ENCODE measurements at places on chromosomes 11 and 22.

GRCh38 chr11:68358416-68358815, 46.0 kb downstream of the LRP5 start:
- no peak for DNase-seq

DNA sequence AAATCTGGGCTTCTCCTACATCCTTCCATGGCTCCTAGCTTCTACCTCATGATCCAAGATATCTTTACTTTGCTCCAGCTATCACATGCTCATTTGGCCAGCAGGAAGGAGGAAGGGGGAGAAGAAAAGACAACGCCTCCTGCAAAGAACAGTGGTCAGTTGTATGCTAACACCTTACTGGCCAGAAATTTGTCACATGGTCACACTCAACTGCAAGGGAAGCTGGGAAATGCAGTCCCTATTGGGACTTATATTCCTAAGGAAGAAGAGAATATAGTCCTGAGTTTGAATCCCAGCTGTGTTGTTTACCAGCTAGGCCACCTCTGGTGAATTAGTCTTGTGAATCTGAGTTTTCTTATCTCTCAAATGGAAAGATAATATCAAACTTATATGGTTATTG, 272.0 kb downstream of the BLID start:
- DNase-seq = no peak

DNA sequence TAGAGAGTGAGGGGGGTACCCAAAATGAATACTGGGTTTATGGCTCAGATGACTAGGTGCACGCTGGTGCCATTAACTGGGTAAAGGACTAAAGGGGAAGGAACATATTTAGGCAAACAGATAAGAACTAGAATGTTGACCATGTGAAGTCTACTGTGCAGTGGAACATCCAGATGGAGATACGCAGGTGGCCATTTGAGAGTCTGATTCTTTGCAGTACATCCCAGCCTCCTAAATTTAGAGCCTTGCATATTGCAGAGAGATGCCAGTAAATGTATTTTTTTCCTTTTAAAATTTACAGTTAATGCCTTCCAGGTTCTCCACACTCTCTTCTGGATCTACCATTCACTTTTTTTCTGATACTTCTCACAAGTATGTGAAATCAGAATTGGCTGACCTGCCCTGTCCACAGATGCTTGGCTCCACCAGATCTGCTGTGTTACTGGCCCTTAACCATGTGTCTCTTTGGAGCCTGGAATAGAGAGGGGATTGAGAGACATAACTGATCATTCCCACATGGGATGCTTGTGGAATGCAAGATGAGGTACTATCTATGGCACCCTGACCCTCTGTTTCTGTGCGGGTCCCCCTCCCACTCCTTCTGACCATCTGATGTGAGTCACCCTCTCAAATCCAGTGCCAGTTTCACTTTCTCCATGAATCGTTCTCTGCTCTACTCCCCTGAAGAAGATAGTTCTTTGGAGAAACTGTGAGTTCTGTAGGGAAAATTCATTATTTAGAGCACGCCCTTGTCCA, 77.0 kb upstream of the NCAM1 start:
- DNase-seq = no peak

DNA sequence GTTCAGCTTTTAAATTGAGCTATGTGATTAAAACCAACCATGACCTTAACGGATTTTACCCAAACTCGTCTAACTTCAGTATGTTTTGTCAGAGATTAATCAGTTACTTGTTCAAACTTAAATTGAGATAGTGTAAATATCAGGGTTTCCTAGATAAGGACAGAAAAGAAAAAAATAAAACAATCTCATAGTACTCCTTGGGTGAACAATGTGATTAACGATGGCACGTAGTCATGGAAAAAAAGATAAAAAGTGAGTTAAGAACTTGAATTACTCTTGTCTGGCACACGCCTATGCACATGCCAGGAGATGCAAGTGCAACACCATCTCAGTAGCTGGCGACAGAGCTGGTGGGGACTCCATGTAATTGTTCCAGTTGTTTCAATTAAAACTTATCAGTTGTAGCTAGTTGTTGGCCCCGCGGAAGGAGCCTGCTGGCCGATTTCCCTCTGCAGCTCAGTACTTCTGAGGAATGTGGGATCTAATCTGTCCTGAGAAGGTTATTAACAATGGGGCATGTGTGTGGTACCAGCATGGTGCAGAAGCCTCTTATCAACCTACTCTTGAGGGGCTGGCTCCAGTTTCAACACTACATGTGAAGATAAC, 3.0 kb downstream of the RASSF10 start:
- DNase-seq = no peak

DNA sequence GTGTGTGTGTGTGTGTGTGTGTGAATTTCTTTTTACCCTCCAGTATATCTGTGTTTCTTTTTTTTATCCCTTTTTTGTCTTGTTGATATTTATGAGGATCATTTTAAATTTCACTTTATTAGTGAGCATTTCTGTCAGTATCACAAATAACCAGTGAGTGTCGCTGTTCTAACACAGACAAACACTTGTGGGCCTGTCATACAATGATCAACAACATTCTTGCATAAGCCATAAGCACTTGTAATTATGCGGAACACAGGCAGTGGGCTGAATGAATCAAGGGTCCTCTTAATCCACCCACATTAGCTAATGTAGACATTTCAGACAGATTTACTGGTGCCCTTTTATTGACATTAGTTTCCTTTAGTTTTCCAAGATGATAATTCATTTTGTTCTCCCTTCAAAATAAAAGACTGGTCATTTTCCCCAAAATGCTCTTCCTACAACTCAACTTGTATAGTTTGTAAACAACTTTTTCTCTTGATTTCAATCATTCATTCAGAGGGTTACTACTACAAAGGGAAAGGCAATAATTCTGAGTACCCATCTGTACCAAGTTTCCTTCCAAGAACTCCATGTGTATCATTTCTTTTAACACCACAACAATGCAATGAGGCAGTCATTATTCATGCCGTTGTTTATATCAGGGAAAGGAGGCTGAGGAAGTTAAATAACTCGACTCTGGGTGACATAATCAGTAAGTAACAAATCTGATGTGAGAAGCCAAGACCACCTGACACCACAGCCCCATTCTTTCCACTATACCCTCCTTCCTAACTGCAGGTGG, 34.5 kb upstream of the ANO3 start:
- no peak for DNase-seq

DNA sequence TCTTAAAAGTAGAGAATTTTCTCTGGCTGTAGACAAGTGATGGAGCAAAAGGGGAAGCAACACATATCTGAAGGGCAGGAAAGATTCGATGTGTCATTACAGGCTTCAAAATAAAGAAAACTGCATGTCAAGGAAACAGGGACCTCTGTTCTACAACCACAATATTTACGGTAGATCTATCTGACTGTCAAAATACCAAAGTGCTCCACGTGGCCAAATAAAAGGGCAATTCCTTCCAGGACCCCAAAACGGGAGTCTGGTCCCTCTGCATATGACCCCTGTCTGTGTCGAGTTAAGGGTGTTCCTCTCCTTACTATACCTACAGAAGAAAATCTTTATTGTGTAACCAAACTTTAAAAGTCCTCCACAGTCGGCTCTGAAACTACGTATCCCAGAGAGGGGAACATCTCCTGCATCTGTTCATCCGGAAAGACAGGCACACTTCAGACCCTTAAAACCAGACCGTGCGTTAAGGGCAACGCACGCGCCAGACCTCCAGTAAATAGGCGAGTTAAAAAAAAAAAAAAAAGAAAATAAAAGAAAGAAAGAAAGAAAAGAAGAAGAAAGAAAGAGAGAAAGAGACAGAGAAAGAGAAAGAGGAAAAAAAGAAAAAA, 756 bp downstream of the CLNS1A start:
- DNase-seq = no peak

GRCh38 chr11:68683536-68684384, 584 bp upstream of the GAL start:
- DNase-seq = no peak

- no peak for DNase-seq
These were observed 1.9 kb downstream of the TMEM134 start for GRCh38 chr11:67466962-67467771.

DNA sequence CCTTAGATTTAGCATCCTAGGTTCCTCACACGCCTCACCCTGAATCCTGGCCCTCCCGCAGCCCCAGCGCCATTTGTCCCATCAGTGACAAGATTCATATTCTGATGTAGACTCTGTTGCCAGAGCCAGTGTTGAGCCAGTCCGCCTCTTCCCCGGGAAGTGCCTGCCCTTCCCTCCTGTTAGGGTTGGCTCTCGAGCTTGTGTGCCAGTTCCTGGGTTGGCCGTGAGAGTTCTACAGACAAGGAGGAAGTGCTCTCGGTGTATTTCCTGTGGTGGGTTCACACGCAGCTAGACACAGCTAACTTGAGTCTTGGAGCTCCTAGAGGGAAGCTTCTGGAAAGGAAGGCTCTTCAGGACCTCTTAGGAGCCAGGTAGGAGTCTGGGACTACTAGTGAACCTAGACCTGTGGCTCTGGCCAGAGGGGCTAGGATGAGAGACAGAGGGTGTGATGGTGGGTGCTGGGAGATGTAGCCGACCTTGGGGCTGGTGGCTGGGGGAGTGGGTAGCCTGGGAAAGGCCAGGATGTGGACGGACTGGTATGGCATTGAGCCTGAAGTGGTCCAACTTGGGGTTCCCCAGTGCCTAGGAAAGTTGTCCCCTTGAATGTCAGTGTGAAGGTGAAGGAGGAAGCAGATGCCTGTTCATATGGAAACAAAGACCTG, at the start of gene IL18BP:
Gene IL18BP (plus strand): TSS at position 261 of the 662 bp plus-strand sequence. CDS start 1,076 bp downstream, outside the sequence.
- DNase-seq = no peak

- peak; percentile 94 for DNase-seq
These were observed 14.3 kb downstream of the DGKZ start for GRCh38 chr11:46361283-46362155.

Data from gastrocnemius medialis (tissue), 4 donors.